ENCODE measurements at places on chromosomes 2 and 18.

GRCh38 chr2:86566158-86566820 is 3.0 kb upstream of the CHMP3 start:
- no peak for DNase-seq

DNA sequence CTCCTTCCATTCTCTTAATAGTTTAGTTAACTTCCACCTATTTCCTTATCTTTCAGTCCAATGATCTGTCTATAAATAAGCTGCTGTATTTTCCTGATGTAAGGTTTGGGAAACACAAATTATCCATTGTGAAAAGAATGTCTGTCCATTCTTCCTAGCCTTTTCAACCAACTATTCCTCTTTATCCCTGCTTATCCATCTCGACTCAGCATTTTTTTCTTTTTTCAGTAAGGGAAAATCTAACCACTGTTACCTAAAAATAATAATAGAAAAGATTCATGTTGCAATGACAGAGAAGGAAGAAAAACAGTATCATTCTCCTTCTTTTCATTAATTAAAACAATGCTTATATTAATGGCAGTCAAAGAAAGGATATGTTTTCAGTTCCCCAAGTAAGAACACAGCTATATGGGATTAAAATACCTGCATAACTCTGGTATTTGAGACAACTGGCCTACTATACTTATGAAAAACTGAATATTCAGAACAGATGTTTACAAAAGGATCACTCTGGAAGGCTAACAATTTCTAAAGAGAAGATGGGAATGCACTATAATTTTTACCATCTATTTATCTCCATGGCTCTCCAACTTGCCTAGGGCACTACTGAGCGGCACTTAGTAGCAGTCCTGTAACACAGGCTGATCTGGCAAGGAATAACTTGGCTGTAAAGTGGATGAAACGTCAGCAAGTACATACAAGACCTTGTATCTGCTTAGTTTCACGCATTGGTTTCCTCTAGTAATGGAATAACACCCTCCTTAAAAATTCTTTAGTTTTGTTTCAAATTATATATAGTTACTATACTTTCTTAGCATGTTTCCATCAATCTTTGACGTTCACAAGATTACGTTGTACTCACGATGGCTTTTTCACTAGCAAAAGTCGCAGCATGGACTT is 57.2 kb downstream of the RTTN start:
- DNase-seq: no peak

GRCh38 chr18:11561293-11561692 is 48.1 kb upstream of the SLC35G4 start:
- DNase-seq: no peak

- no peak for DNase-seq
These were observed 45.3 kb downstream of the LRRTM1 start for GRCh38 chr2:80259292-80259691.

- DNase-seq: no peak
These were observed 122.2 kb downstream of the BIRC6 start for GRCh38 chr2:32478889-32479620.

DNA sequence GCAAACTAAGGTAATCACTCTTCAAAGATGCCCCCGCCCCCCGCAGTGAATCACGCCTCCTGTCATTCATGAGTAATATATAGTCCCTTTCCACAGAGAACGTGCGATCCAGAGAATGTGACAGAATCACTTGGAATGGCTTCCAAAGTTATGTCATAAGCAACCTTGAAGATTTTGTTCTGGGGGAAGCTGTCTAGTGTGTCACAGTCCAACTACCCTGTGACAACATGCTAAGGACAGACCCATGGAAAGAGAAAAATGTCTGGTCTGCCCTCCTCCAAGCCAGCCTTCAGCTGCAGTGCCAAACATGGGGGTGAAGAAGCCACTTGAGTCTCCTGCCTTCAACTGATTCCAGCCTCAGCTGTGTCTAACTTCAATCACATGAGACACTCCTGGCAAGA is 259.1 kb downstream of the SS18 start:
- DNase-seq: no peak

DNA sequence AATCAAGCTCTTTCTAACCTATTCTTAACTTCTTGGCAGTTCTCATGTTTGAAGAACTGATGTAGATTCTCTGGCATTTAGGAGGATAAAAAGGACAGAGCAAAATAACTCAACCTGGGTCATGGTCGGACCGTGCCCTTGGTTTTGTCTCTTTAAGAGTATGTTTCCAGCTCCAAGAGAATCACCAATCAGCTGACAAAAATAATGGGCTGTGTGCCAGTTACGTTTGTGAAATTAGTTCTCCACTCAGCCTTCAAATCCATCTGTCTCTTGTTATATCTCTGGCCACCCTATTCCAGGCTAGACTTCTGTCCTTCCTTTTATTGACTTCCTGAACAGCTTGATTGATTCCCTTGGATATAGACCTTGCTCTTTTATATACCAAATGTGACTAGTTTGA is 225.7 kb downstream of the EPHA4 start:
- DNase-seq: no peak

DNA sequence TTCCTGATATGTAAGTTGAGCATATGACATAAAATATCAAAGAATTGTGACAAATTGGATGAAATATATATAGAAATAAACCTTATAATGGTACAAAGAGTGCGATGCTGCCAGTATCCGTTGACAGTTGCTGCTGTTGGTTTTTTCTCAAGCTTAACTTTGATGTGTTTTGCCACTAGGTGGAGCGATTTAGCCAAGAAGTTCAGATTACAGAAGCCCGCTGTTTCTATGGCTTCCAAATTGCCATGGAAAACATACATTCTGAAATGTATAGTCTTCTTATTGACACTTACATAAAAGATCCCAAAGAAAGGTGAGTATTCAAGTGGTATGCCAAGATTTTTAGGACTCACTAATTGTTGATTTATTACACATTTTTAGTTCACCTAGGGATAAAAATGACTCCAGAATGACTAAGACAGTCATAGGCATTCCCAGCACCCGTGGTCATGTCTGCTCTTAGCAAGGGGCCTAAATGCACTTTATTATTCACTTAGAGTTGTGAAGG is 2.1 kb downstream of the RRM2 start:
- DNase-seq: no peak

DNA sequence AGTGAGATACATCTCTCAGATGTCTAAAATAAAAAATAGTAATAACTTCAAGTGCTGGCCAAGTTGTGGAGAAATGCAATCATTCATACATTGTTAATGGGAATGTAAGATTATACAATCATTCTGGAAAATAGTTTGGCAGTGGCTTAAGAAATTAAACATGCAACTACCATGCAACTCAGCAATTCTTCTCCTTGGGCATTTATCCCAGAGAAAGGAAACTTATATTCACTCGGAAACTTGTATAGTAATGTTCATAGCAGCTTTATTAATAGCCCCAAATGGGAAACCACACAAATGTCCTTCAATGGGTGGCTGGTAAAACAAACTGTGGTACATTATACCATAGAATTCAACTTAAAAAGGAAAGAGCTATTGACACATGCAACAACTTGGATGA is 274.0 kb upstream of the SPRED2 start:
- no peak for DNase-seq

DNA sequence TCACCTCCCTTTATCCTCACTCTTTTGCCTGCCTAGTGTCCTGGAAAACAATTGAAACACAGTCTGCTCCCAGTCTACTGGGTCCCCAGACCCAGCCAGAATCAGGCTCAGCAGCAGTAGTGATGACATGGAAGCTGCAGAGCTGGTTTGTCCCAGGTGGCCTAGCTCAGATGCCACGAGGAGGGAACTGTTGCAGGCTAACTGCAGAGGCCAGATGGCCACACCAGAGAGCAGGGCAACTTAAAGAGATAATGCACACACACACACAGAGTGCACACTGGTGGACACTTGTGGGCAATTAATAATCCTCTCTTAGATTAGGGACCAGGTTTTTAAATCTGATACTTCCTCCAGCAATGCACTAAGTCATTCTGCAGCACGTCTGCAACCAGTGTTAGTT is 42.4 kb downstream of the GYPC start:
- DNase-seq: no peak

DNA sequence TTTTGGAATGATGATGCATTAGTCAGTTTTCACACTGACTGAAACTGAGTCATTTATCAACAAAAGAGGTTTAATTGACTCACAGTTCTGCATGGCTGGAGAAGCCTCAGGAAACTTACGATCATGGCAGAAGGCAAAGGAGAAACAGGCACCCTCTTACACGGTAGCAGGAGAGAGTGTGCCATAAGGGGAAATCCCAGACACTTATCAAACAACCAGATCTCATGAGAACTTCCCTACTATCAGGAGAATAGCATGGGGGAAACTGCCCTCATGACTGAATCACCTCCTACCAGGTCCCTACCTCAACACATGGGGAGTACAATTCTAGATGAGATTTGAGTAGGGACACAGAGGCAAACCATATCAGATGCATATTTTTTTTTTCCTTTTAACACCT is 504.5 kb upstream of the VRK2 start:
- no peak for DNase-seq

DNA sequence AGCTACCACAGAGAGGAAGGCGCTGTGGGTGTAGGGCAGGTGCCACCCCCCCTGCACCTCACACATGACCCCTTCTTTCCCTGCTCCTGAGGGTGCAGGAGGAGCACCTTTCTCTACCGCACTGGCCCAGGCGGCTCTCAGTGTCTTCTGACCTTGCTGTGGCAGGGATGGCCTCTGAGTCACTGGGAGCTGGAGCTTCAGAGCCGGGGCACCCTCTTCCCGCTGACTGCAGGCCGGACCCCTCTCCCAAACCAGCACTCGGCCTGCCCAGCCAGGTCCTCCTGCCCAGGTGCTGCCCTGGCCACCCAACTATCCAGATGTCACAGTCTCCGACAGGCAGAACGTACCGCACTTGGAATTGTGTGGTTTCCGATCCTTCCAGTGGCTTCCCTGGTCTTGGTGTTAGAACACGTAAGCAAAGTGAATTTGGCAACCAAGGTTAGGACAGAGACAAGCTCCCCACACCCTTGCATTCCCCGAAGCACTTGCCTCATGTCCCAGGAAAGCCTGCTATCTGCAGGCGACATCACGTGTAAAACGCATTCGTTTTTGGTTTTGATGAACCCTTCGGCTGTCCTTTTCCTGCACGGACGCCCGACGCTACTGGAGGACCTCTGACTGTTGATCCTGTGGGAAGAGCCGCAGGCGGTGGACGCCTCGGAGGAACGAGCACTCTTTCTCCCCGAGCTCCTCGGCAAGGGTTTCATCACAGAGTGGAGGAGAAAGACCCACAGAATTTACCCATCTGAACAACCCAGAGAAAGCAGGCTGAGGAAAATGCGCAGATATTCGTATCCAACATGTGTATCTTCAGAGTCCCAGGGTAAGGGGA is 24.7 kb upstream of the KCNG2 start:
- peak; percentile 8 for DNase-seq

GRCh38 chr2:129347486-129348217 is 631.8 kb upstream of the RAB6C start:
- peak; percentile 38 for DNase-seq

GRCh38 chr18:31268985-31269406 is 49.0 kb upstream of the DSG1 start:
- no peak for DNase-seq

DNA sequence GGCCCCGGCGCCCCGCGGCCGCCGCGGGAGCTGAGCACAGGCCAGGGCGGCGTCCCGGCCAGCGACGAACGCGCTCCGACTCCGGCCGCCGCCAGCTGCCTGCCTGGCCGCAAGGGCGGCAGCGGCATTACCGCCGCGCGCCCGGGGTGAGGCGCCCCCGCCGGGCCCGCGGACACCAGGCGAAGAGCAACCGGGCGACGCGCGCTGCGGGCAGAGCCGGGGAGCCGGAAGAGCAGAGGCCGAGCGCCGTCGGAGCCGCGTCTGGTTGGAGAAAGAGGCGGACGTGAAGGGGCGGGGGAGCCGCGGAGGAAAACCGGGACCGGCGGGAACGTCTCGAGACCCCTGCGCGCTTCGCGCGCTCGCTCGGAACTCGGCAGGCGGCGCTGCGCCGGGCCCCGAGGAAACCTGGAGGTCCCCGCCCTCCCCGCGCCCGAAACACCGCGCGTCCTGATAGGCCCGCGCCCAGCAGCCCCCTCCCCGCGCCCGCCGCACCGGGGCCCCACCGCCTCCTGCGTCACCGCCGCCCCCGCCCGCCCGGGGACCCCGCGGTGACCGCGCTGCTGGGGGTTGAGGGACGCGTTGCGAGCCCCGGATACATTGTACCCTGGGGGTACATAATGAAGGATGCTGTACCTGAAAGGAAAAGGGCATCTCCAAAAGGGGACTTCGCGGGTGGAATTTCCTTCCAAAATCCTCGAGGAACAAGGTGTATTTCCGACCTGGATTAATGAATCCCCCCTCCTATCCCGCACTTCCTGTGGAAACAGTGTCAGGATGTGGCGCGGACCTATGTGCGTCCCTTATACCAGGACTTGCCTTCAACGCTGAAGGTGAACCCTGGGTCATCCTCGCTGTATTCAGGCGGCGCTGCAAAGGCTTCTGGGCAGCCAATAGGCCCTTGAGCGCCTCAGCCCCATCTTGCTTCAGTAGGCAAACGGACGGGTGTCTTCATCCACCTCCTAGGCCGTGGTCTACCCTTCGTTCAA is 1.0 kb upstream of the B4GALT6 start:
- DNase-seq: peak; percentile 77

- no peak for DNase-seq
These were observed 115.5 kb downstream of the LAMA1 start for GRCh38 chr18:7002107-7002506.

DNA sequence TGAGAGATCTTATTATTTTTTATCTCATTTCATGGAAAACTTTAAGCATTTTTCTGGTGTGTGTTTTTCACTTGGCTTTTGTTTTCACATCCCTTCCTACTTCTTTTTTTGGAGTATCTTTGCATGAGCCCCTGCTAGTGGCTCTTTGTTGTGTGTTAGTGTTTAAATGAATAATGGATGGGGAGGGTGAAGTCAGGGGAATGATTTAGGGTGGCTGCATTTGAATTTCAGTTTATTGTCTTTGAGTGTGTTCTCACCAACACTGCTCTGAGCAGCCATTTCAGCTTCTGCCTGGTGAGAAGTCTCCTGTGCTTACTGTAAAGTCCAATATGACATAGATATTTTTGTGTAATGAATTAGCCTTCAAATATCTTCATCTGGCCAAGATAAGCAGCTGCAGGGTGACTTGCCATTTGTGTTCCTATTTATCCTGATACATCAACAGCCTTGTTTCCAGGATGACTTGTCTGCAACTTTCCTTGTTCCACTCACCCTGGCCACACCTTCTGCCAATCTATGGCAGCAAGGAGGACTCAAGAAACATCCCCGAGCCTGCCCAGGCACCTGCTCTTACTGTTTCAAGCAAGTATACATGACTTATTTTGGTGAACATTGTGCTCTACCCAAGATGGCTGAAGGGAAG is 182.6 kb downstream of the PDE11A start:
- DNase-seq: no peak

GRCh38 chr2:37871456-37872191 is 53.5 kb upstream of the RMDN2 start:
- no peak for DNase-seq

DNA sequence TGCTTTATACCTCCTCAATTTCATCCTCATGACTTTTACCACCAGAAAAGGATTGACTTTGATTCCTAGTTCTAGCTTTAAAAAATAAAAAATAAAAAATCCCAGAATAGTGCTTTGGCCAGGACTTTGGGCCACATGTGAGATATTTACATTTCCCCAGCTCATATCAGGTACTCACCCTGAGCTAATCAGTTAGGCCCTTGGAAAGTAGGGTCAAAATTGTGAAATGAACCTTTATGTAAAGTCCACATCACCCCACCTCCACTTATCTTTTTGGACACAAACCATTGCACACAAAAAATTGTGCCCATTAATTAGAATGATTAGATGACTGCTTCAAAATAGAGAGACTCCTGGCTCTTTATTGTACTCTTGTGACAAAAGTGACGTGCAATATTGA is 17.2 kb downstream of the ME2 start:
- no peak for DNase-seq

GRCh38 chr2:6627316-6627715 is 238.4 kb downstream of the CMPK2 start:
- DNase-seq: no peak

GRCh38 chr18:12287684-12288402 is 20.2 kb upstream of the TUBB6 start:
- DNase-seq: peak; percentile 76

All from left colon (tissue), 2 donors.